ENCODE measurements at places on chromosomes 13 and 19.

- H3K4me1 ChIP-seq: peaks cover 33% of the 10 kb centered on the region
- no peak for DNase-seq
- no peak overlapping the region for H3K4me3 ChIP-seq
- no peaks in the 10 kb centered on the region for H3K27me3 ChIP-seq
- H3K36me3 ChIP-seq: no peaks in the 10 kb centered on the region
- H3K27ac ChIP-seq: peak overlapping the region; percentile 80
Observed at GRCh38 chr13:40192858-40193257, 473.6 kb downstream of the FOXO1 start.

DNA sequence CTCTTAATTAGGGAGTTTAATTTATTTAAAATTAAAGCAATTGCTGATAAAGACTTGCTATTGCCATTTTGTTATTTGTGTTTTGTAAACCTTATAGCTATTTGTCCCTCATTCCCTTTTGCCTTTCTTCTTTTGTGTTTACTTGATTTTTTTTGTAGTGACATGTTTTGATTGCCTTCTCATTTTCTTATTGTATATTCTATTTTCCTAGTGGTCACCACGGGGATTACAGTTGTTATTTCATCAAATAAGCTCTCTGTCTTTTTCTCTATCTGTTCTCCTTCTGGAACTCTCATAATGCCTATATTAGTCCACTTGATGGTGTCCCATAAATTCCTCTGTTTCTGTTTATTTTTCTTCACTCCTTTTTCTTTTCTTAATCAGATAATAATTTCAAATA lies 64.4 kb upstream of the FRY start:
- peaks cover 10% of the 10 kb centered on the region for H3K4me1 ChIP-seq
- no peak overlapping the region for H3K4me3 ChIP-seq
- no peaks in the 10 kb centered on the region for H3K36me3 ChIP-seq
- H3K27me3 ChIP-seq: no peaks in the 10 kb centered on the region
- no peak for DNase-seq

GRCh38 chr19:8108560-8109445 lies 40.6 kb downstream of the FBN3 start:
- H3K27me3 ChIP-seq: no peaks in the 10 kb centered on the region
- no peak overlapping the region for H3K4me3 ChIP-seq
- no peak overlapping the region for H3K27ac ChIP-seq
- H3K4me1 ChIP-seq: no peaks in the 10 kb centered on the region
- no peak for DNase-seq

- H3K27ac ChIP-seq: no peak overlapping the region
- H3K4me1 ChIP-seq: peaks cover 4% of the 10 kb centered on the region
- H3K4me3 ChIP-seq: no peak overlapping the region
- no peak for DNase-seq
- H3K27me3 ChIP-seq: no peaks in the 10 kb centered on the region
Observed at GRCh38 chr19:4081441-4082129, 14.9 kb upstream of the ZBTB7A start.

DNA sequence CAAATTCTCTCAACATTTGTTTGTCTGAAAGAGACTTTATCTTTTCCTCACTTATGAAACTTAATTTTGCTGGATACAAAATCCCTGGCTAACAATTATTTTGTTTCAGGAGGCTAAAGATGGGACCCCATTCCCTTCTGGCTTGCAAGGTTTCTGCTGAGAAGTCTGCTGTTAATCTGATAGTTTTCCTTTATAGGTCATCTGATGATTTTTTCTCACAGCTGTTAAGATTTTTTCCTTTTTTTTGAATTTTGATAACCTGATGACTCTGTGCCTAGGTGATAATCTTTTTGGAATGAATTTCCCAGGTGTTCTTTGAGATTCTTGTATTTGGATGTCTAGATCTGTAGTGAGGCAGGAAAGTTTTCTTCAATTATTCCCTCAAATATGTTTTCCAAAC lies 2661.4 kb downstream of the PCDH9 start:
- H3K4me3 ChIP-seq: no peak overlapping the region
- no peaks in the 10 kb centered on the region for H3K36me3 ChIP-seq
- no peak overlapping the region for H3K27ac ChIP-seq
- no peak for DNase-seq
- no peaks in the 10 kb centered on the region for H3K27me3 ChIP-seq

DNA sequence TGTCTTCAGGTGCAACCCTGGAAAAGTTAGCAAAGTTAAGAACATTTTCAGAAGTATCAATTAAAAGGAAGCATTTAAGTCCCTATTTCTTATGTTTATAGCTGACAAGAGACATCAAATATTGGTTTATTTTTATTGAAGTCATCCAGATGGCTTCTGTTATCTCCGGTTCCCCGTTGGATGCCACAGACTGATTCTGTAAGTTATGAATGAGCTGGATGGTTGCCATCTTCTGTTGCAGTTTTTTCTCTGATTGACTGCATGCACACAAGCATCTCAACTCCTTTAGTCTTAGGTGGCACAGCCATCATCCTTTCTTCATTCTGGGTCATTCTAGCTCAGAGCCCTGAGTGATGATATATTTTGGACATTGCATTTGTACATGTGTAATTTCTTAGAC lies 10.6 kb upstream of the OXGR1 start:
- no peak for DNase-seq

GRCh38 chr13:73616861-73617260 lies 517.3 kb downstream of the KLF12 start:
- H3K27ac ChIP-seq: no peak overlapping the region
- DNase-seq: no peak
- H3K4me3 ChIP-seq: no peak overlapping the region
- H3K4me1 ChIP-seq: no peaks in the 10 kb centered on the region

DNA sequence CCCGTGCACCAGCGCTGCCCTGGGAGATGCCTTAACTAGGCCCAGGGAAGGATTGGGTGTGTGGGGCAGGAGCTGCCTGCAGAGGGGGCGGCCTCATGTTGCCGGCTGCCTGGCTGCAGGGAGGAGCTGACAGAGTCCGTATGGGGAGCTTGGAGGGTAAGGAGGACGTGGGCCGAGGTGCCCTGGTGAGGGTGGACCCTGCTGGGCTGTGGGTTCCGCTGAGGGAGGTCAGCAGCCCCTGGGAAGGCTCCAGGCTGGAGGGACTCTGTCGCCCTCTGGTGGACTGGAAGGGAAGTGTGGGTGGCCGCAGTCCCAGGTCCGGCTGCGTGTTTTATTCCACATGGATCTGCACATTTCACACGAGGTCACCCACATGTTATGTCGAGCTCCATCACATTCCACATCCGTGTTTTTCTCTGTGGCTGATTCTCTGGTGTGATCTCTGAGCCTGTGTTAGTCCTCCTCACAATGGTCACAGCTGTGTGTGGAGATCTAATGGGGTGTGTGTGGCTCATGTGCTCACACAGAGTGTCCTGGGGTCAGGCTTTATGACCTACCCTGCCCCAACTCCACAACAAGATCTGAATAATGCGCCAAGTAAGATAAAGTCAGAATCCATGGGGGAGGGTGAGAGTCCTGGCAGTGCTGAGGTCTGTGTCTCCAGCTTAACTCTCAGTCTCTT lies 1.8 kb upstream of the CEACAM8 start:
- no peaks in the 10 kb centered on the region for H3K4me1 ChIP-seq
- H3K4me3 ChIP-seq: no peak overlapping the region
- peak; percentile 55 for DNase-seq
- H3K36me3 ChIP-seq: no peaks in the 10 kb centered on the region
- no peaks in the 10 kb centered on the region for H3K27me3 ChIP-seq
- no peak overlapping the region for H3K27ac ChIP-seq

DNA sequence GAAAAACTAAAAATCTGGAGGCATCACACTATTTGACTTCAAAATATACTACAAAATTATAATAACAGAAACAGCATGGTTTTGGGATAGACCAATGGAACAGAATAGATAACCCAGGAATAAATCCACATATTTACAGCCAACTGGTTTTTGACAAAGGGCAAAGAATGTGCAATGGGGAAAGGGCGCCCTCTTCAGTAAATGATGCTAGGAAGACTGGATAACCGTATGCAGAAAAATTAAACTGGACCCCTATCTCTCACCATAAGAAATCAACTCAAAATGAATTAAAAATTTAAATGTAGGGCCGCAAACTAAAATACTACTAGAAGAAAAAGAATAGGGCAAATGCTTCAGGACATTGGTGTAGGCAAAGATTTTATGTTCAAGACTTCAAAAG lies 440.5 kb upstream of the SGCG start:
- no peaks in the 10 kb centered on the region for H3K27me3 ChIP-seq
- no peaks in the 10 kb centered on the region for H3K36me3 ChIP-seq
- no peak for DNase-seq
- no peak overlapping the region for H3K4me3 ChIP-seq
- H3K27ac ChIP-seq: no peak overlapping the region
- no peaks in the 10 kb centered on the region for H3K4me1 ChIP-seq
